HepG2 (cell line): ENCODE measurements at places on chromosomes 5 and 9.

- no peak for DNase-seq
Observed at GRCh38 chr5:63820577-63820976, 141.7 kb downstream of the HTR1A start.

GRCh38 chr5:64653766-64654560 lies 36.3 kb upstream of the SHISAL2B start:
- DNase-seq = peak; percentile 43

GRCh38 chr9:35350212-35350611 lies 139.7 kb upstream of the RUSC2 start:
- no peak for DNase-seq

- DNase-seq = no peak
Observed at GRCh38 chr5:78953092-78953800, 31.9 kb downstream of the ARSB start.

GRCh38 chr5:125604104-125604503 lies 819.1 kb upstream of the GRAMD2B start:
- DNase-seq = no peak

DNA sequence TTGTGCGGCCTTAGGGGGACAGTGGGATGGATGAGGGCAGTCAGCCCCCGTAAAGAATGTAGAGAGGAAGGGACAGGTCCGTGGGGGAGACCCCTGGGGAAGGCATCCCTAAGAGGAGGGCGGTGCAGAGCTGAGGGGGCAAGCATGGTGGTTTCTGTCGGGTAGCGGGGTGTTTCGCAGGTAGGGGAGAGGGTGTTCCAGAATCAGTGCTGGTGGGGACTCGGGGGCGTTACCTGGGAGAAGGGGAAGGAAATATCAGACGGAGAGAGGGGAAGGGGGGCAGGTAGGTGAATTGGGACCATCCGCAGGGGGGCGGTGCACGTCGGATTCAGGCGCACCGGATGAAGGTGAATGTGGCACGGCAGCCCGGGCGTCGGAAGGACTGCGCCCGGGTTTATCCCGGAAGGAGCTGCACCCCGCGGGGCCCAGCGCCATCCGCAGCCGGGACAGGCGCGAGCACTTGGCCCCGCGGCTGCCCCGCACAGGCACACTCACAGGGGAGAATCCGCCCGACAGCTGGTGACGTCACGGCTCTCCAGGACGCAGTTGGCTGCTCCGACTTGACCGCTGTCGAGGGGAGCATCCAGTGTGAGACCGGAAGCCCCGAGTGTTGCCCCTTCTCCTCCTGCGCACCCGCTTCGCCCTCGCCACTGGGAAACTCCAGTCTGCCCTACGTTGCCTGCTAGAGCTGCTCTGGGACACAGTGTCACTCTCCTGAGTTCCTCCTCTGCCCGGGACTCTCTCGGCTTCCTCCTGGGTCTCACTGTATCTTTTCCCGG lies 1.3 kb downstream of the CD72 start:
- DNase-seq = no peak

- peak; percentile 35 for DNase-seq
Observed at GRCh38 chr5:73861313-73861988, 235.5 kb downstream of the ARHGEF28 start.
